ENCODE measurements at places on chromosomes 6 and 20.

DNA sequence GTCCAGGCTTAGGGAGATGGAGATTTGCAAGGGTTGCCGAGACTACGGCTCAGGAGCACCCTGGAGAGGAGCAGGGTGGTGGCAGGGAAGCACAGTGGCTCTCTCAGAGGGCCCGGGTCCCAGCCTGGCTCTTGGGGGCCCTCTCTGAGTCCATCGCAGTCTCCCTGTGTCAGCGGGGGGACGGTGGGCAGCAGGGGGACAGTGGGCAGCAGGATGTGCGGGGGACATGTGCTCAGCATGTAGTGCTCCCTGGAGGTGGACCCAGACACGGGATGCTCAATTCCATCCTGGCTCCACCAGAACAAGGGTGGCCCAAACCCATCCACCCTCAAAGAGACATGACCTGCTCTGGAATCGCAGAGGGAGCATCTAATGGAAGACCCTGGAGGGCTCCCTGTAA is 43.0 kb upstream of the ZBP1 start:
- H3K27me3 ChIP-seq, result no peaks in the 10 kb centered on the region
- peaks cover 18% of the 10 kb centered on the region for H3K4me1 ChIP-seq
- no peak overlapping the region for H3K4me3 ChIP-seq
- peaks cover 11% of the 10 kb centered on the region for H3K36me3 ChIP-seq
- H3K27ac ChIP-seq, result no peak overlapping the region
- no peak for DNase-seq

- no peak overlapping the region for H3K4me3 ChIP-seq
- no peak for DNase-seq
- H3K36me3 ChIP-seq, result no peaks in the 10 kb centered on the region
- no peaks in the 10 kb centered on the region for H3K4me1 ChIP-seq
- H3K27ac ChIP-seq, result no peak overlapping the region
These were observed 46.8 kb downstream of the FARS2 start for GRCh38 chr6:5308066-5308465.

DNA sequence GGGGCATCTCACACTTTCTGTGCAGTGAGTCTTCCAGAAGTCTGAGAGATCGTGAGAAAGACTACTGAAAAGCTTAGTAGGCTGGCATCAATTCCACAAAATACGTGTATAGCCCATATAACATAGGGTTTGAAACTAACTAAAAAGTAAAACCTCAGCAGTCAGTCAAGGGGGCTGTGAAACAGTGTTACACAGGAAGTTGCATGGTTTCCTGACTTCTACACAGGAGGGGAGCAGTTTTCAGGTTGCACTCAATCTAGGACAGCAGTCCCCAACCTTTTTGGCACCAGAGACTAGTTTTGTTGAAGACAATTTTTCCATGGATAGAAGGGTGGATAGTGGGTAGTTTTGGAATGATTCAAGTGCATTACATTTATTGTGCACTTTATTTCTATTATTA is 4.7 kb upstream of the LY86 start:
- H3K36me3 ChIP-seq, result no peaks in the 10 kb centered on the region
- no peak overlapping the region for H3K4me3 ChIP-seq
- peaks cover 18% of the 10 kb centered on the region for H3K4me1 ChIP-seq
- no peaks in the 10 kb centered on the region for H3K27me3 ChIP-seq
- H3K27ac ChIP-seq, result no peak overlapping the region

GRCh38 chr6:166419286-166419685 is 36.5 kb upstream of the MPC1 start:
- no peak for DNase-seq
- H3K36me3 ChIP-seq, result no peaks in the 10 kb centered on the region
- H3K4me1 ChIP-seq, result no peaks in the 10 kb centered on the region
- no peak overlapping the region for H3K27ac ChIP-seq
- no peaks in the 10 kb centered on the region for H3K27me3 ChIP-seq

- peaks cover 11% of the 10 kb centered on the region for H3K4me1 ChIP-seq
- H3K27me3 ChIP-seq, result no peaks in the 10 kb centered on the region
- H3K36me3 ChIP-seq, result no peaks in the 10 kb centered on the region
- no peak overlapping the region for H3K27ac ChIP-seq
- H3K4me3 ChIP-seq, result no peak overlapping the region
These were observed 257.1 kb upstream of the KCNG1 start for GRCh38 chr20:51280047-51280446.

- no peak overlapping the region for H3K4me3 ChIP-seq
- no peaks in the 10 kb centered on the region for H3K36me3 ChIP-seq
- no peak overlapping the region for H3K27ac ChIP-seq
- peaks cover 8% of the 10 kb centered on the region for H3K4me1 ChIP-seq
These were observed 1.6 kb downstream of the INSM1 start for GRCh38 chr20:20369250-20370093.
